Stimulated activated CD4-positive, alpha-beta T cell treated with anti-CD3 and anti-CD28 coated beads, Interleukin-15, amount 100 ng/mL, for 1 hour (primary cell): ENCODE measurements at places on chromosomes 7 and 10.

- no peak for DNase-seq
Observed at GRCh38 chr7:120404042-120404441, 131.1 kb downstream of the KCND2 start.

DNA sequence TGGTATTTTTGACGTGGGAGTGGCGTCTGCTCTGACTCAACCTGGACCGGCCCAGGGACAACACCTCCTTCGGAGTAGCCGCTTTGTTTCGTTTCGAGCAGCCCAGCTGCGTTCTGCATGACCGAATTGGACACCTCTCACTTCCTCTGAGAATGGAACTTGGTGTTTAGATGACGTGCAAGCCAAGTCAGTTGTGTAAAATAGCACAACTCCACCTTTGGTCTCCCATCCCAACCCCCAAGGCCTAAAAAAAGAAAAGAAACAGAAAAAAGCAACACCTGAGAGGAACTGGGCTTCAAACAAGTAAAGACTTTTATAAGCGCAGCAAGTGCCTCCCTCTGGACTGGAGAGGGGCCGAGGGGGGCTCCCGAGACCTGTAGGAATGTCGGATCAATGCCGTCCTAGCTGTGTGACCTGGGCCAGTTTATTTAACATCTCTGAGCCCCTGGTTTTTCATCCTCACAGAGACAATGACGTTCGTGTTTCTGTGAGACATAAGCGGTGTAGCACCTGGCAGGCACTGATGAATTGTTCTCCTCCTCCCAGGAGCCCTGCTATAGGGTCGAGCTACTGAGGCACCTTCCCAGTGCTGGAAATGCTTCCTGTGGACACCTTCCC, 52.0 kb upstream of the SMNDC1 start:
- DNase-seq, result peak; percentile 29

DNA sequence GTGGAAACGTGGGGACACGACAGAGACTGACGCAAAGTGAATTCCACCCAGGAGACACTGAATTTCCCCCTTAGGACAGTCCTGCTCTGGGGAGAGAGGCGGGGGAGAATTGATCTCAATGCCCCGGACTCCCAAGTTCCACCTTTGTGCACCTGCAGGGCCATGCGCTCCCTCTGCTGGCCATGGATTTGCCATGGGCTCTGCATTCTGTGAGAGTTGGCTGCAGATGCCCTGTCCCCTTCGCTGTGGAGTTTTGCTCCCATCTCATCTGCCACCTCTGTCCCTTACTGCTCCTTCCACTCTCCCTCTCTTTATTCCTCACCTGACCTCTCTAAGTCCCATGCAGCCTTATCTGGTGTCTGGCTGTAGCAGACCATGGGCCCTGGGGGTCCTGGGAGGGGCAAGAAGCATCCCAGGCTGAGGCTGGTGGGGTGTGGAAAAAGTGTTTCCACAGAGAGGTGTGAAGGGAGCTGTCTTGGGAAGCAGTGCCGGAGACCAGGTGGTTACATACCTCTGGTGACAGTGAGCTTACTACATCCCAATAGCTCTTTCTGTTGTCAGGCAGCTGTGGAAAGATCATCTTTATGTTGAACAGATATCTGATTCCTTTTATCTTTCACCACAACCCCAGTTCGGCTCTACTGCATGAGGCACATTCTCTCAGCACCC, 14.3 kb downstream of the GHRHR start:
- no peak for DNase-seq

- DNase-seq, result no peak
Observed at GRCh38 chr10:18312374-18313139, 172.3 kb downstream of the CACNB2 start.

DNA sequence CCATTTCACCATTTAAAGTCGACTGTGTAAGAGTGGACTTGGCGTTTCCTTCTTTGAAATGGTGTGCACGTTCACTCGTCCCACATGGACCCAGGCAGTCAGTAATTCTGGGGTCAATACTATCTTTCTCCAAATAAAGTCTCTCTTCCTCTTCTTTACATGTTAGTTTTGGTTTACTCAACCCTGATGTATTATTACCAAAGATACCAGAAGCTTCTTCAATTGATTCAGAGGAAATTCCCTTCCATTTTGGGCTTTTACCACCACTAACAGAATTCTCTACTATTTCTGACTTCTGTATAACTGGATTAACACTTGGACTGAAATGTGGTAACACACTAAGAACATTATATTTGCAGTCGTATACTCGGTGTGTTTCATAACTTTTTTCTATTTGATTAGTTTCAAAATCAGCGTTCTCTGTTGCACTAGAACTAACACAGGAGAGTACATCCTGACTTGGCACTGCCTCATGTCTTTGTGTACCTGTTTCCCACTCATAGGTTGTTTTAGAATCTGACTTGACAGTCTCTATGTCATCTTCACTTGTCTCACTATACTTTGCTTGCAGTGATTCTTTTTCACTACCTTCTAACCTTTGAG, 60.8 kb downstream of the LARP4B start:
- no peak for DNase-seq

DNA sequence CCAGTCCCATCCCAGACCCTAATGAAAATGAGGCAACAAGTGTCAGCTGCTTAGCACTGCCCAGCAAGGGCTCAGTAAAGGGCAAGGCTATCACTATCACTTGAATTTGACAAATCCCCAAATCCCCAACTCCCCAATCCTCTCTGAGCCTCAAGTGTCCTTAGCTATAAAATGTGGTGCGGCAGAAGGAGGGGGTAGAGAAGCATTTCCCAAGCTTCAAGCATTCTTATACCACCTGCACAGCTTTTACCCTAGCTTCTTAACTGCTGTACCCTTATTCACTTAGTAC, 41.6 kb downstream of the XPNPEP1 start:
- no peak for DNase-seq

- DNase-seq, result no peak
Observed at GRCh38 chr10:129274748-129275474, 192.1 kb upstream of the MGMT start.

GRCh38 chr7:106620034-106620433, 40.9 kb downstream of the CCDC71L start:
- DNase-seq, result no peak

DNA sequence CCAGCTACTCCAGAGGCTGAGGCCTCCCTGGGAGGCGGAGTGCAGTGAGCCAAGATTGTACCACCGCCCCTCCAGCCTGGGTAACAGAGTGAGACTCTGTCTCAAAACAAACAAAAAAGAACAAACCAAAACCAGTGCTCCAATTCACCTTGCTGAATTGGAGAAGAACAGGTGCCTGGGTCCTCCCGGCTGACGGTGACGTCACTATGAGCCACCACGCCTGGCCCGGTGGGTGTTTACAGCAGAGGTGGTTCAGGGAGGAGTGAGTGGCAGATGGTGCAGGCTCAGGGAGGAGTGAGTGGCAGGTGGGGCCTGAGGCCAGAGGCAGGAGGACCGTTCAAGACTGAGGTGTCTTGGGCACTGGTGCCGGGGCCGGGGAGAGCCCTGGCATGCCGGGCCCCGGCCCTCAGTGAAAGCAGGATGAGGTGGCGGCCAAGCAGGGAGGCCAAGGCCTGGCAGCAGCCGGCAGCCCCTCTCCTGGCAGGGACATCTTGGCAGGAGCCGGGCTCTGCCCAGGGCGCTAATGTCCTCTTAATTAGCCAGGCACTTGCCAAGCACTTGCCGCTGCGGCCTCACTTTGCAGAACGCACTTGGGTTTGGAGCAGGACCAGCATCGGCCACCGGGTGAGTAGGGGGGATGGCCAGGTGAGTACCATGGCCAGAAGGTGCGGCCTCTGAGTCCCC, 162.8 kb upstream of the TNRC18 start:
- DNase-seq, result no peak

DNA sequence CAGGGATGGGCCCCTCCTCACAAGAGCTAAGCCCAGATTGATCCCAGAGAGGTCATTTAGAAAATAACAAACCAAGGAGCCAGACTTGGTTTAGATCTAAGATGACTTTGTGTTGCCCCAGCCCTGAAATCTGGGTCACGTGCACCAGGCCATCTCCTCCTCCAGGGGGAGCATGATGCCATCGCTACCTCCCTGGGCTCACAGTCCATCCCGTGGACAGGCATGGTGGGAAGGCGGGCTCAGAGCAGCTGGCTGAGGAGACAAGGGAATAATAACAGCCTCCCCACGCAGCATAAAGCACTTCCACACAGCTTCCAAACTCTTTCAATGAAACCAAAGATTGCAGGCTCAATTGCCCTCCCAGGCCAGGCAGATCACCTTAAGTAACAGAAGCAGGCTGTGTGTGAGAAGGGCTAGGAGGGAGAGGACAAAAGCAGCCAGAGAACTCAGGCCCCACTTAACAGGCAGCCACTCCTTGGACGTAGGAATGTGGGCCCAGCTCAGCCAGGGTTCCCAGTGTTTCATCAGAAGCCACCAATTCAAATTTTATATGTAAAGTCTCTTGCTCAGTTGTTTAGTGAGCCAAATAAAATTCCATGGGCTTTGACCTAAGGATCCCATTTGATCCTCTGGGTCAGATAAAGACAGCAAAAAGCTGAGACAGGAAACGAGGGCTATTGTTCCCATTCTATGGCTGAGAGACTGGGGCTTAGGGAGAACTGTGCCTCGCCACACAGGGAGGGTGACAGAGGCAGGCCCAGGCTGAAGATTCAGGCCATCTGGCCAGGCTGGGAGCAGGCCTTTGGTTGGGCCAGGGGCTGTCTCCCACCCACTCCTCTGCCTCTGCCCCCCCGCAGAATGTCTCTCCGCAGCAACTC, 100.2 kb downstream of the COL13A1 start:
- no peak for DNase-seq

DNA sequence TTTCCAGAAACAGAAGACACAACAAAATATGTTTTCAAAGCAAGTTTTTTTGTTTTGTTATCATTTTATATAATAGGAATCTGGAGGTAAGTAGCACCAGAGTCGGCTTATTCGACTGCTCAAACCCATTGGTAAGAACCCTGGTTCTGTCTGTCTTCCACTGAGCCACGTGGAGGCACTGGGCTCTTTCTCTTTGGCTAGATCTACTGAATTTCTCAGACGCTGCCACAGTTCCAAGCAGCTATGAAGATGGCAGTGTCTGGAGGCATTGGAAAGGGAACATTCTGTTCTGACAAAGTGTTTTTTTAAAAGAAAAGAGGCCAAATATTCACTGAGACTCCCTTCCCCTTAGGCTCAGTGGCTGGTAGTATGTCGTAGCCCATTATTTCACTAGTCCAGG, 338.8 kb downstream of the NRG3 start:
- DNase-seq, result no peak

GRCh38 chr10:88104223-88104622, 240.8 kb downstream of the PTEN start:
- DNase-seq, result no peak

GRCh38 chr7:156307193-156307592, 333.4 kb upstream of the RNF32 start:
- DNase-seq, result no peak

- no peak for DNase-seq
Observed at GRCh38 chr10:4653160-4653559, 172.8 kb upstream of the AKR1E2 start.

- no peak for DNase-seq
Observed at GRCh38 chr7:137989094-137989493, 12.8 kb downstream of the CREB3L2 start.

DNA sequence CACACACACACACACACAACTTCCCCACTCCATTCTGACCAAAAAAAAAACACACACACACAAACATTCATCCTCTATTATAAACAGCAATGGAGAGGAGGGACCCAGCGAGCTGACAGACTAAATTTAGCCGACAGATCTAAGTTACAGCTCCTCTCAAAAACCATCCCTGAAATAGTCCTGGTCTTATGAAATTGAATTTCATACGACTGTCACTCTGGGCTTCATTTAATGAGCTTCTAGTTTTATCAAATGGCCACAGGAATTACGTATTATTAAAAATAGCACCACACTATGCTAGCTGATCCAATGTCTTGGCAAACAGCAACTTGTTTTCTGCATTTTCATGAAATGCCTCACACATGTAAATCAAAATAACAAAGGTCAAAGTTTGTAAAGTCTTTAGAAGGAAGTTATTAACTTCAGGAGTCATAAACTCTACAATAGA, 131.3 kb upstream of the ASAH2 start:
- DNase-seq, result no peak

DNA sequence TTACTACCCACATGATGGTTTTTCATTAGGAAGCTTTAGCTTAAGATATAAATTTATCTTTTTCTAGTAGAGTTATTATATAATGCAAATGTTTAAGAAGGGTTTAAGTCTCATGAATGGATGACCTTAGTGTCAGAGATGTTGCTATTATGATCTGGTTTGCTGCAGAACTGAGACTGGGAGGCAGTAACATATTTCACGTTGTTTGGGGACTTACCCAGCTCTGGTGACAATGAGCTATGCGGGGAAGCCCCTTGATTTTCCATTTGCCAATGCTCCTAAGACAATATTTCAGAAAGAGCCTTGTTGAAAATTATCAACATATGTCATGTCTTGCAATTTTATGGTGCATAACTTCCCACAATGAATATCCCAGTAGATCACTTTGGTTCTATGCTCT, 754.6 kb downstream of the REEP3 start:
- DNase-seq, result no peak

DNA sequence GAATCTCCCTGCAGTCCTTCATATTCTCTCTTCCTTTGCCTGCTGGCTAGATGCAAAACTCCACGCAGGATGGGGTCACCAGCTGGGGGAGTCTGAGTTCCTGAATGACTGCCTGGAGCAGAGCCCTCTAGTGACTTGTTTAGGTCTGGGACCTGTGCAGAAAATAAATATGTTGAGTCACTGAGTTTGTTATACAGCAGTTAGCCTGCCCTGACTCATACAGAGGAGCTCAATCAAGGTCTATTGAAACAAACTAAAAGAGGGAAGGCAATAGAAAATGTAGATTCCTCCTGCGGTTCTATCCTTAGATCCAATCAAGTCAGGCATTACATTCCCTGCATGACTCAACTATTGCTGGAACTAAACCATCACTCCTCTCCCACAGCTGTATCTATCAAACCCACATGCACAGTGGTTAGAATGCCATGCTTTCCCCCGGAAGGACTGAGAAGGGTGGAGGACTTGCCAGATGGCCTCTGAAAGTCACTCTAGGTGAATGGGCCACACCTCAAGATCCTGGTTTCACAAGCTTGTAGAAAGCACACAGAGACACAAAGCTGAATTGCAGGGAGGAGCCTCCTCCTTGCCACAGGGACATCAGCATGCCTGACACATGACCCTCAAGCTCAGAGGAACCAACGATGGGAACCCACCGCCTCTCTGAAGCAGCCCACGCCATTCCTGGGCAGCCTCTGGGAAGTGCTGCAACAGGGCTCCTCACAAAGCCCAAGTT, 73.9 kb downstream of the SH3PXD2A start:
- no peak for DNase-seq

DNA sequence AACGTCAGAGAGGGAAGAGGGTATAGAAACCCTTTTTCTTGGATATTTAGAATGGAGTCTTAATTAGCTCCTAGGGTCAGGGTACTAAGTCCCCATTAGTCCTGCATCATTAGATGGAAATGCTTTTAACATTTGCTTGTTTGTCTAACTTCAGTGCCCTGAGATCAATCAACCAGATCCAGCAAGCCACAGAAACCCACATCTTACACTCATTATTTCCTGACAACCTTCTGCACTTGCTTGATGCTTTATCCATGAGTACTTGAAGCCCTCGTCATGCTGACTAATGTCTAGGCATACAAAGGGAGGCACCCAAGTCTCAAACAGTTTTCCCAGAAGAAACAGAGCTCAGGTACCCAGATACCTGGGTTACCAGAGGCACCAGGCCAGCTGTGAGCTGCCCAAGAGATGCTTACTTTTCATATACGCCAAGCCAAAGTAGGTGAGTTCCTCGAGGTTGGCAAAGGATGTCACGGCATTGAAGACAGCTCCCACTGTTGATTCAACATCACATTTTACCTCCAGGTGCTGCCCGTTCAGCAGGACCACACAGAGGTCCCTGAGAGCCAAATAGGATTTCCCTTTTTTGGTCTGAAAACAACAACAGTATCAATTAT, 42.7 kb downstream of the FRMPD2 start:
- DNase-seq, result no peak
